ENCODE measurements at places on chromosomes 11 and 22. TPM values are rescaled to one million over a fixed set of nuclear protein-coding genes. Genes with fewer than 3 reads are reported as not detected.

HBG2 gene
- not detected for total RNA-seq

APOL5 gene
- not detected for total RNA-seq

SLC35E4 gene
- total RNA-seq, result 9.9 TPM

YWHAH gene
- total RNA-seq, result 291 TPM

DNA sequence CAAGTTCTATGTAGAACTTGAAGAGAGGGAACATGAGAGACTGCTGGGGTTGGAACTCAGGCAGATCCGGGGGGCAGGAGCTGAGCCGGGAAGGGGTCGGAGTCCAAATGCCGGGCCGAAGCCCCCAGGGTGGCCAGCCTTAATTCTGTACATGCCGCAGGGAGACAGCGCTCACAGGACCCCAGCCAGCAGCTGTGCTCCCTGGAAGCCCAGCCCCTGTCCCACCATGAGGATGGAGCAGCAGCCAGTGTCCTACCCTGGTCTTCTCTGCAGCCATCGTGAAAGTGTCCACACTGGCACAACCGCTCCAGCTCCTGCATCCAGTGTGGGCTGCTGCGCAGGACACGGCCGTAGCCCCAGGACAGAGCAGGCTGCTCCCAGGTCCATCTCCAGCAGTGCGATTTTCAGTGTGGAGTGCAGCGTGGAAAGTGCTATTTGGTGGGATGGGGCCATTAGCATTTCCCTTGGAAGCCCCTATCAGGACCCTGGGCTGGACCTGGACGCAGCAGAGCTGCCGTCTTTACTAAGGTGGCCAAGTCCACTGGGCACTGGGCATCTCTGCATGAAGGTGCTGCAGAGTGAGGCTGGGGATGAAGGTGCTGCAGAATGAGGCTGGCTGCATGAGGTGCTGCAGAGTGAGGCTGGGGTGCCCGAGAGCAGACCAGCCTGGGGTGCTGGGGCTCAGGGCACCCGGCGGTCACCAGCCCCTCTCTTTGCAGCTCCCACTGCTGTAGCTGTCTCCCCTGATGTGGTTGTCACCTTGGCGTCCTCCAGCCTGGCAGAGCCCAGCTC, 737.4 kb downstream of the BRD1 start:
- DNase-seq, result no peak

DNA sequence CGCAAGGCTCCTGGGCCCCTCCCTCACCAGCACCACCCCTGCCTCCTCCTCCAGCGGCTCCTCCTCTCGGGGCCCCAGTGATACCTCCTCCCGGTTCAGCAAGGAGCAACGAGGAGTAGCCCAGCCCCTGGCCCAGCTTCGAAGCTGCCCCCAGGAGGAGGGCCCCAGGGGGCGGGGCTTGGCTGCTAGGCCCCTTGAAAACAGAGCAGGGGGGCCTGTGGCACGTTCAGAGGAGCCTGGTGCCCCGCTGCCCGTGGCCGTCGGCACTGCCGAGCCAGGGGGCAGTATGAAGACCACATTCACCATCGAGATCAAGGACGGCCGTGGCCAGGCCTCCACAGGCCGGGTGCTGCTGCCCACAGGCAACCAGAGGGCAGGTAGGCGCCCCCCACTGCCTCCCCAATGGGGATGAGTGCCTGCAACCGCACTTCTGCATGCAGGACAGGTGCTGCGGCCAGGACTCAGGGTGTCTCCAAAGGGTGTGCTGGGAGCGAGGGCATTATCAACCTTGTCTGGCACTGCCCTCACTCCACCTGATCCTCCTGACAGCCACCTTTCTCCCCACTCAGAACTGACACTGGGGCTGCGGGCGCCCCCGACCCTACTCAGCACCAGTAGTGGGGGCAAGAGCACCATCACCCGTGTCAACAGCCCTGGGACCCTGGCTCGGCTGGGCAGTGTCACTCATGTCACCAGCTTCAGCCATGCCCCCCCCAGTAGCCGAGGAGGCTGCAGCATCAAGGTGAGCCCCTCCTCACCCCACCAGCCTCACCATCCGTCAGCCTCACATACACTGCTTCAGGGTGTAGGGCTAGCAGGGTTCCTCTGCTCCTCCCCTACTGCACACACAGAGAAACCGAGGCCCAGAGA, 10.2 kb downstream of the SMTN start:
- DNase-seq, result peak; percentile 81

DNA sequence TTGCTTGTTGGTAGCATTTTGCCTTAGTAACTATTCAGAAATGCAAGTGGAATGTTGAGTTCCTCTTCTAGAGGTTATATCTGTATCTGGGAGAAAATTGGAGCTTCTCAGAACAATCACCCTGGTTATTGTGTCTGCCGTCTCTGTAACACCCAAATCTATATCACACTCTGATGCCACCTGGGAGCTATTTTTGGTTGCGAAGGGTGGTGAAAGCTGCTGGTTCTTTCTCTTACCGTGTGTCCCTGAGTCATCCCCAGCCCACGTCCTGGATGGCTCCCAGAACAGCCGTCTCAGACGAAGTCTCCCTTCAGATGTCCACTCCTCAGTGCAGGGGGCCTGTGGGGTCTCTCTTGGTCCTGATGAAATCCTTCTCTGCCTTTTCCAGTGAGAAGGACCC, 83.5 kb downstream of the C22orf31 start:
- DNase-seq, result no peak

DNA sequence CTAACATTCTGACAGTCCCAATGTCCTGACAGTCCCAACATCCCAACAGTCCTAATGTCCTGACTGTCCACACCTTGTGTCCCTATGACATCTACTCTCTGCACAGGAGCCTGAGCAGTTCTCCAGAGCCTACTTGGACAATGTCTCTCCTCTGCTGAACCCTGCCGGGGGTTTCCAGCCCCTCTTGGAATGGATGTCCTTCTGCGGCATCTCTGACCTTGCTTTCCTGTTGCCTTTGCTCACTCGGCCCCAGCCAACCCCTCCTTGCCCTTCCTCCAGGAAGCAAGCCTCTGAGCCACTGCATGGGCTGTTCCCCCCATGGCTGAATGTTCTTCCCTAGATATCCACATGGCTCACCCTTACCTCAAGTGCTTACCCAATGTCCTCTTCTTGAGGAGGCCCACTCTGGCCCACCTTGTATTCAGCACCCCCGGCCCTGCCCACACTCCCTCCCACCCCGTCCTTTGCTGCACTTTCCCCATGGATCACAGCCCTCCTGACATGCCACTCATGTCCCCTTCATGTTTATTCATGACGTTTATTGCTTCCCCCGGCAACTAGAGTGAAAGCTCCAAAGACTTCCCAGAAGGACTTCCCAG, 59.5 kb downstream of the DHCR7 start:
- no peak for DNase-seq

Data from left colon (tissue), 2 donors.